ENCODE measurements at places on chromosomes 4 and X. TPM values are rescaled to one million over a fixed set of nuclear protein-coding genes. Genes with fewer than 3 reads are reported as not detected.

- no peak for DNase-seq
These were observed 11.6 kb downstream of the RBMX2 start for GRCh38 chrX:130413415-130413814.

- DNase-seq, result no peak
These were observed 72.1 kb upstream of the MAMLD1 start for GRCh38 chrX:150291014-150291413.

GRCh38 chr4:146096371-146096770 is 79.1 kb upstream of the LSM6 start:
- no peak for DNase-seq

DNA sequence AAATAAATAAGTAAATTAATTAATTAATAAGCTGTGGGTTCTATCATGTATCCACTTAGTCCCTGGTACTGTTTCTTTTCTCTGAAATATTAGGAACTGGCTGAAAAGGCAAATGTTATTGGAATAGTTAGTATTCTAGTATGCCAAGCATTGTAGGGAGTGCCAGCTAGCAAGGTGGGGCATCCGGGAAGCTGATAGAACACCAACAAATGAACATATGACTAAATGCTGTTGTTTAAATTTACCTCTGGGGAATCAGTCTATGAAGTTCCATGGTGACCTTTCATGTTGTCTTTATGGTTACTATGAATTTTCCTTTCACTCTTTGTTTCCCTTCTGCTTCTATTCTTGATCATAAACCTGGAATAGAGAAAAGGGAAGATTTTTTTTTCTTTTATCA is 32.7 kb downstream of the NUDT6 start:
- DNase-seq, result no peak

- no peak for DNase-seq
These were observed 118.7 kb downstream of the TSPAN5 start for GRCh38 chr4:98539741-98540140.

GRCh38 chr4:2950221-2950989 is 12.8 kb downstream of the NOP14 start:
- no peak for DNase-seq

DNA sequence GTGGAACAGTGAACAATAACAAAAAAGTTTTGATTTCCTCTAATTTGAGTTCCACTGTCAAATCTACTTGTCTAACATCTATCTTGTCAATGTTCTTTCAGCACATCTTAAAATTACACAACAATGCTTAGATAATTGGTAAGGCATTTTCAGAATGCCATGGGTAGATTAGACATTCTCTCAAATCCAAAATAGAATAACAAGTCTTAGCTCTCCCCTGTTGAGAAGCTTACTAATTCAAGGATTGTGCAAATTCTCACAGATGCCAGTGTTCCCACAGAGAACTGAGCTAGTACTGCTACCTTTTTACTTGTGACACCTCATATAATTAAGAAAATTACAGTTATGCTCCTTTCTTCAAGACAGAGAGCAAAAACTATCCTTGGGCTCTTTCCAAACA is 2442.0 kb downstream of the PCDH7 start:
- no peak for DNase-seq

TBX22 gene
- total RNA-seq, result not detected

SATL1 gene
- total RNA-seq, result not detected

SPANXB1 gene
- not detected for total RNA-seq

TBC1D1 gene
- 45.3 TPM for total RNA-seq

Measured in mesenteric fat pad (tissue), 1 donor.